Hair follicle dermal papilla cell (primary cell): ENCODE measurements at places on chromosomes 12 and 14. TPM values are rescaled to one million over a fixed set of nuclear protein-coding genes. Genes with fewer than 3 reads are reported as not detected.

The PLEKHG7 gene
- not detected in 2 replicates for total RNA-seq

The SLCO1C1 gene
- 0.24 and 0.49 TPM in 2 replicates for total RNA-seq

The CCDC85C gene
- 2.9 and 4.7 TPM in 2 replicates for total RNA-seq

The OR6C2 gene
- total RNA-seq: not detected in 2 replicates

The SMOC1 gene
- 0.24 and 1.8 TPM in 2 replicates for total RNA-seq

The KLHL33 gene
- total RNA-seq: 0.32 and 0.49 TPM in 2 replicates

The DLK1 gene
- total RNA-seq: not detected in 2 replicates

The AKAP5 gene
- 0.36 and 0.65 TPM in 2 replicates for total RNA-seq

The IL22 gene
- total RNA-seq: not detected in 2 replicates

The NELL2 gene
- total RNA-seq: 0.36 TPM in 1 of 2 replicates, not detected in the other

The HOXC13 gene
- not detected in 2 replicates for total RNA-seq

The CCDC175 gene
- total RNA-seq: not detected in 2 replicates

The APOLD1 gene
- 4.5 and 5.1 TPM in 2 replicates for total RNA-seq

The KRT5 gene
- 9.4 and 10.5 TPM in 2 replicates for total RNA-seq

The BRMS1L gene
- total RNA-seq: 5.0 and 6.3 TPM in 2 replicates

The DAO gene
- total RNA-seq: not detected in 2 replicates

The CDH24 gene
- total RNA-seq: 2.7 and 3.6 TPM in 2 replicates
